ENCODE measurements at places on chromosomes 13 and 19. TPM values are rescaled to one million over a fixed set of nuclear protein-coding genes. Genes with fewer than 3 reads are reported as not detected.

LRRC4B gene
- total RNA-seq: not detected

GPR18 gene
- total RNA-seq: 10.6 TPM

KLK11 gene
- total RNA-seq: not detected

TUBA3C gene
- not detected for total RNA-seq

SRRM5 gene
- total RNA-seq: 0.41 TPM

FFAR1 gene
- total RNA-seq: 0.07 TPM

PLVAP gene
- 0.12 TPM for total RNA-seq

ATP8B3 gene
- total RNA-seq: 14.2 TPM

LYL1 gene
- 4.2 TPM for total RNA-seq

DLEU7 gene
- not detected for total RNA-seq

LILRA1 gene
- not detected for total RNA-seq

ONECUT3 gene
- total RNA-seq: not detected

PSG2 gene
- not detected for total RNA-seq

CYP2F1 gene
- total RNA-seq: not detected

SIGLEC7 gene
- not detected for total RNA-seq

RAB3A gene
- total RNA-seq: 3.6 TPM

KLC3 gene
- total RNA-seq: not detected

KLF1 gene
- 0.41 TPM for total RNA-seq

C1QTNF9B gene
- not detected for total RNA-seq

MYBPC2 gene
- 0.76 TPM for total RNA-seq

SIGLECL1 gene
- not detected for total RNA-seq

MAMSTR gene
- 1.4 TPM for total RNA-seq

EPSTI1 gene
- 121 TPM for total RNA-seq

C19orf73 gene
- total RNA-seq: 1.1 TPM

TMC4 gene
- 4.9 TPM for total RNA-seq

ZNF570 gene
- total RNA-seq: 5.6 TPM

SPINT2 gene
- total RNA-seq: 75.5 TPM
